Hepatocyte (in vitro differentiated cells): ENCODE measurements at places on chromosomes 16 and 17. TPM values are rescaled to one million over a fixed set of nuclear protein-coding genes. Genes with fewer than 3 reads are reported as not detected.

The HBQ1 gene
- total RNA-seq: not detected in 2 replicates

GRCh38 chr17:58756246-58757161 lies 850 bp downstream of the PPM1E start:
- DNase-seq: peak; percentile 21

- no peak for DNase-seq
Observed at GRCh38 chr16:88902744-88903143, 36.3 kb upstream of the PABPN1L start.

The DPEP2 gene
- total RNA-seq: not detected in 2 replicates

The ABCA8 gene
- total RNA-seq: 3.4 and 6.0 TPM in 2 replicates

- no peak for DNase-seq
Observed at GRCh38 chr16:7351610-7352510, 19.2 kb downstream of the RBFOX1 start.

The EXOC3L1 gene
- total RNA-seq: 0.33 and 3.3 TPM in 2 replicates

The OTOA gene
- 0.07 TPM in 1 of 2 replicates, not detected in the other for total RNA-seq

DNA sequence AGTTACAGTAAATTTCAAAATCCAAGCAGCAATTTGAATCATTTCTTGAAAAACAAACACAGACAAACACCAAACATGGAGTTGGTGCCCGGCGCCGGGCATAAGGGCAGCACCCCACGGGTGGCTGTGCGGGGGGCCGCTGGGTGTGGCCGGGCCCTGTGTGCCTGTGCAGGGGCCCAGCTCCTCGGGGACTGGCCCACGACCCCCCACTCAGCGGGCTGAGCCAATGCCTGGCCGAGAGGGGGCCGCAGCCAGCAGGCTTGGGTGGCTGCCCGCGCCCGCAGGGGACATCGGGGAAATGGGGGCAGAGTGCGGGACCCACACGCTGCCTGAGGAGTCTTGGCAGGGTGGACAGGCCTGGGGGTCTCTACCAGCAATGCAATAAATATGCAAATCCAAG lies 12.8 kb upstream of the DUS1L start:
- no peak for DNase-seq

The DHX40 gene
- 32.3 and 43.8 TPM in 2 replicates for total RNA-seq

GRCh38 chr17:67223924-67224323 lies 21.1 kb downstream of the HELZ start:
- DNase-seq: no peak

- DNase-seq: peak; percentile 59
Observed at GRCh38 chr16:23584186-23585076, 11.7 kb downstream of the NDUFAB1 start.

The CCL8 gene
- total RNA-seq: 0.12 TPM in 1 of 2 replicates, not detected in the other

DNA sequence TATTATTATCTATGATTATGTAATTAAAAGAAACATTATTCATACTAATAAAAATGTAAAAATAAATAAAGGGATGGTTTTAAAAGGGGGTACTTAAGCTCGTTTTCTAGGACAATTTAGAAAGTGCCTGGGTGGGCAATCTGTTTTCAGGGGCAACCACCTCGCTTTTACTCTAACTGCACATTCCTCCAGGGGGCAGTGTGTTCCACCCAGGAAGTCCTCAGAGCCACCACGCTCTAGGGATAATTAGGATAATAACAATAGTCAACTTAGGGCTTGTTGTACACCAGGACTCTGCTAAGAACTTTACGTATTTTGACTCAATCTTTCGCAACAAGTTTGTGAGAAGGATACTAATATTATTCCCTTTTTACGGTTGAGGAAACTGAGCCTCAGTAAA lies 396.7 kb upstream of the MAF start:
- DNase-seq: no peak
